Esophagus squamous epithelium (tissue), 5 donors: ENCODE measurements at places on chromosomes 12 and 14.

- no peak for DNase-seq
These were observed 41.7 kb upstream of the EMP1 start for GRCh38 chr12:13154831-13155230.

DNA sequence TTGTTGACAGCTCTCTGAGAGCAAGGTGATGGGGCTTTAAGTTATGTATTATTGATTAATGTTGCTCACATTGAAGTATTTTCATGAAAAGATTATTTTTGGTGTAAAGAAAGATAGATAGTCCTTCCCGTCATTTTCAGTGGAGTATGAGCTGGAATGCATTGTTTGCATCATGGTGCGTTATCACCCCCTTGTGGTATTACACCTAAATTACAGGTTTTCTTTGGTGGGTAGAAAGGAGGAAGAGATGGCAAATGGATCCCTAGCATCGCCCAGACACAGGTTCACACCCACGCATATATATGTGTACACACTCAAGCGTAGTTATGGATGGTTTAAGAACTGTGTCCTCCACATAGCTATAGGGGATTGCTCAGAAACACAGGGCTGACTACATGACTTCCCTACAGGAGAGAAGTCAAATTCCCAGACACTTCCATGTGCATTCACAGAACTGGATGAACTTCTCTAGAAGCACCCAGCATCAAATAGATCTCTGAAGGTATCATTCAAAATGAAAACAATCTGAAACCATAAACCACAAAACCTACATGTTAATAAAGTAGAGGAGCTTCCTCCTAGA lies 14.4 kb upstream of the SERPINA10 start:
- no peak for DNase-seq

DNA sequence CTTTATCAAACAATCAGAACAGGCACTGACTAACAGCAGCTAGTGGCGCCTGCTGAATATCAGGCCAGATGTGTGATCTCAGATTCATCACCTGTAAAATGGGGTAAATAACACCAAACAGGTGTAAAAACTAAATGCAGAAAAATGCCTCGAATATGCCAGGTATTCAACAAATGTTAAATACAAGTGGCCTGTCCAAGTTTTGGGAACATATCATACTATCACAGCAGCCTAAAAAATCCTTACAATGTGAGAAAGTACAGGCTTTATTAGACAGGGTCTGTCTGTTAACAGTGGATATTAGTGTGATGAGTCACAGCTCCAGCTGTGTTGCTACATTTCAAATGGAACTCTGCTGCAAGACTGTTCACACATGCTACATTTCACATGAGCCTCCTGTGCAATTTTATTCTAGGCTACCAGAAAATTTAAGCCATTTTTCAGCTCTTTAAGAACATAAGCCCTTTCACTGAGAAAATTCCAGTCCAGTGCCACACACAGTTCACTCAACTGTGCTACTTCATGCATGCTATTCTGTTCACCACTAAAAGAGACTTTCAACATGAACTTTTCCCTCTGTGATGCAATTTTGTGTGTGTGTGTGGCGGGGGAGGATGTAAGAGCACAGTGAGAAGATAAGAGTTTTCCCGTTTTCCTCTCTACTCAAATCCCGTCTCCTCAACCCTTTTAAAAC lies 56.7 kb downstream of the MSRB3 start:
- no peak for DNase-seq

GRCh38 chr14:24630872-24631477 lies 3.0 kb downstream of the GZMB start:
- DNase-seq, result no peak

GRCh38 chr12:109795023-109795422 lies 38.2 kb downstream of the TRPV4 start:
- DNase-seq, result no peak

- no peak for DNase-seq
These were observed 29.1 kb downstream of the CCDC88C start for GRCh38 chr14:91388551-91388975.

DNA sequence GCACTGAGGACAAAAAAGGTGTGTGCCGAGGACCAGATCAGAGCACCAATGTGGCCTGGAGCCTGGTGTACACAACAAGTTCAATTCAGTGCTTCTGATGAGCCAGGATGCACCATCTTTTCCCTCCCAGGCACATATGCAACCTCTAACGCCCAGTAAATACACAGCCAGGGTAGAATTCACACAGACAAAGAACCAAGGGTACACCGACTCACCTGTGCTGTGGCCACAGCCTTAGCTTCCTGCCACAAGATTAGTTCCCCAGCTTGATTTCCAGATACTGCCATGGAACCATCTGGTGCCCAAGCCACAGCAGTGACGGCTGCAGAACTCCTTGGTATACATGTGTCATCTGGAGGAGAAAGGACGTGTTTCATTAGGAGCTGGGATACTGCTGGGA lies 29.4 kb downstream of the PARP2 start:
- DNase-seq, result no peak

GRCh38 chr12:125149160-125150108 lies 84.2 kb downstream of the AACS start:
- no peak for DNase-seq

DNA sequence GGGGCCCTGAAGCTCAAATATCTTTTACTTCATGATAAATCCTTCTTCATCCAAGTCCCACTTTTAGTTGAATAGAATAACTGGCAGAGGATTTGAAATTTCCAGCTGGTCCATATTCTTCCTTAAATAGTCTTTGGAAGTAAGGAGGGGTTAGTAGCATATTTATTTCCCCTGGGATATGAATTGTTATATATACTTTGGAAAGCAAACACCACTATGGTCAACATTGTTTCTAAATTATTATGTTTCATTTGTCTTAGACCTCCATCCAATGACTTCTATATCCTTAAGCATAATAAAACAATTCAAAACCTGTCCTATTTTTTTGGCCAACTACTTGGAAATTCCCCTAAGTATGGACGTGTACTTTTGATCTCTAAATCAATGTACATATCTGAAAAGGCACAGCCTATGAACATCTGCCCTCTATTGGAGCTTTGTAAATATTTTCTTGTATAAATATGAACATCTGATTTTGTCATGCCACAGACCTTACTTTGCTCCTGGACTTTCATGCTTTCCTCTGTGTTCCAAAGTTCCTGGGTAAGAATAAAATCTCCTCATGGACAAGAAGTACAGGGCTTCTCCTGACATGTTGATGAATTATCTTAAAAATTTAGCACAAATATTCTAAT lies 1212.0 kb downstream of the GALC start:
- DNase-seq, result no peak

DNA sequence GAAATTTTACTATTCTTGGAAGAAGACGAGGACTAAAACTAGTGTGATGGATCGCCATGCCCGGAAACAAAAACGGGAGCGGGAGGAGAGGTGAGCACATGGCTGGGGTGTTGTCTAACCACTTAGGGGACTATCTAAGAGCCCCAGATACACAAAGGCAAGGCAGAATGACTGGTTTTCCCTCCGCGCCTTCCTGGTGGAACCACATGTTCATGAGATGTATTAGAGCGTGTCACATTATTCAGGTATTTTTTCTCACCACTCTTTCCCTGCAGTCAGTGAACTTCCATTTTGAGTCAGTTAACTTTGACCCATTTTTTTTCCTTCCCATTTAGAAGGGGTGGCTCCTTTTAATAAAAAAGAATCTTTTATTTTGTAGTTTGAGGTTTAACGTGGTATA lies 68.8 kb upstream of the TRAF3 start:
- no peak for DNase-seq

DNA sequence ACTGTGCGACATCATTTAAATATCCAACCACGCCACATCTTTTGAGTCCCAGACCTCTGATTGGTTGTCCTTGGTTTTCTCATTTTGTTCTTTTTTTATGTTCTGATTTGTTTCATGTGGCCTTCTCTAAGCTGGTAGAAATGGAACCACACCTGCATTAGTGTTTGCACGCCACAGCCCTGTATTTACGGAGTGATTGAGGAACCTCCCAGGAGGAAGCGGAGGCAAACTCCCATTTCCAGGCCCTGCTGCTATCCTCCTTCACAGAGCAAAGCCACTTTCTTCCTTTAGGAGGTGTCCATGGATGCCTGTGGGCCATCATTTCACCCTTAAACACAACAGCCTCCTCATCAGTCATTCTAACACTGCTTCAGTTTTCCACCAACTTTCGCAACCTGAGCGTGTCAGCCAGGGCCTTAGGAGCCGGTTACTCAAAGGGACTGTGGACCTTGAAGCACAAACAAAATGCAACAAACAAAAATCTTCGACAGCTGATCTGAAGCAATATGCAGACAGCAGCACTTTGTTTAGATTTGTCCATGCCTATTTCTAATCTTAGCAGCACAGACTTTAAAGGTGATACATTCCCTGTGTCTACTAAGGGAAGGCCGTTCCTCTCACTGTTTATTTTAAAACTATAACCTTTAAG lies 1258.1 kb upstream of the TMEM132C start:
- DNase-seq, result no peak

DNA sequence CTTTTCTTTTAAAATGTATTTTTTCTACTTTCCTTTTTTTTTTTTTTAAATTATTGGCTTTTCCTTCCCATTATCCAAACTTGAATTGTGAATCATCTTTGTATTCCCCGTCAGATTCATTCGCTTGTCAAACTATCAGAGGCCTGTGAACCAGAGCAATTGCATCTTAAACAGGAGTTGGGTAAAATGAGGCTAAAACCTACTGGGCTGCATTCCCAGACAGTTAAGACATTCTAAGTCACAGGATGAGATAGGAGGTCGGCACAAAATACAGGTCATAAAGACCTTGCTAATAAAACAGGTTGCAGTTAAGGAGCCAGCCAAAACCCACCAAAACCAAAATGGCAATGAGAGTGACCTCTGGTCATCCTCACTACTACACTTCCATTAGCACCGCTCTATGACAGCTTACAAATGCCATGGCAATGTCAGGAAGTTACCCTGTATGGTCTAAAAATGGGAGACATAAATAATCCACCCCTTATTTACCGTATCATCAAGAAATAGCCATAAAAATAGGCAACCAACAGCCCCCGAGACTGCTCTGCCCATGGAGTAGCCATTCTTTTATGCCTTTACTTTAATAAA lies 19.9 kb downstream of the FUT8 start:
- no peak for DNase-seq

- DNase-seq, result no peak
These were observed 20.7 kb upstream of the NEK9 start for GRCh38 chr14:75147423-75148071.

GRCh38 chr12:46983959-46984841 lies 95.2 kb upstream of the PCED1B start:
- DNase-seq, result no peak

DNA sequence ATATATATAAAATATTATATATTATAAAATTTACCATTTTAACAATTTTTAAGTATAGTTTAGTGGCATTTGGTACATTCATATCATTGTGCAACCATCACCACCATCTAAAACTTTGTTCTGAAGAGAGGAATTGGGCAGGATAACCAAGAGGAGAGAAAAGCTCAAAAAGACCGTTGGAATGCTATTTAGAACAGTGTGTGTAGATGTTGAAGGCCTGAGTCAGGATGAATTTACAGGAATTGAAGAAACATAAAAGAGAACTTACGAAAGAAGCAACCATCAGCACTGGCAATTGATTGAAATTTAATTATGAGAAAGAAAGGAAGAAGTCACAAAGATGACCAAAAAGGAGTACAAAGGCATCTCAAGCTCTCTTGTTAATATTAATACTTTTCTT lies 196.9 kb upstream of the PWP1 start:
- no peak for DNase-seq

DNA sequence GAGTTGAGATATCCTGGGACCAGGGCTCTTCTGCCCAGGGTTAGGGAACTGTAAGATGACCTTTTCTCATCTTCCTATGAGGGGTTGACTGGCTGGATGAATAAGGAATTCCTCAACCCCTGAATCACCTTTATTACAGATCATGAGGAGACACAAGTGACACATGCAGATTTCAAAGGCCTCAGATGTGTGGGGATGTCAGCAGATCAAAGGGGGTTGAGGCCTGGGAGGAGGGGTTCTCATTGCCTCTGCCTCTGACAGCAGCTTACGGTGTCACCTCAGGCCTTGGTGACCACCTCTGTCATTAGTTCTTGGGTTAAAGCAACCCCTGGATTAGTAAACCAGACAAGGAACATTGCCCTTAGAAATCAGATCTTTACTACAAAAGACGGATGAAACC lies 2.1 kb upstream of the KRT72 start:
- DNase-seq, result no peak

DNA sequence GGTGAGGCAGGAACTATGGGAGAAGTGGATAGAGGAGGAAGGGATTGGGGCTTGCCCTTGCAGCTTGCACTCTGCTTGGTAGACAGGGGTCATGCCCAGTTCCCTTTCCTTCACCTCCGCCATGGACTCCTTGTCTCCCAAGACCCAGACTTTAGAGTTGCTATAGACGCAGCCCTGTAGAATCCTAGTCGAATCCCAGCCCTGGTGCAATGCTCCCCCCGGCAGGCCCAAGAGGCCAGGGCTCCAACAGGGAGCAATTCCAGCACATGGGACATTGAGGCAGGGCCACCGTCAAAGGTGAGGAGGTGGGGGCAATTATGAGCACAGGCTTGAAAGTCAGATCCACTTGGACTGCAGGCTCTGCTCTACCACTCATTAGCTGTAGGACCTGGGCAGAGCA lies 29.5 kb upstream of the BCDIN3D start:
- no peak for DNase-seq

DNA sequence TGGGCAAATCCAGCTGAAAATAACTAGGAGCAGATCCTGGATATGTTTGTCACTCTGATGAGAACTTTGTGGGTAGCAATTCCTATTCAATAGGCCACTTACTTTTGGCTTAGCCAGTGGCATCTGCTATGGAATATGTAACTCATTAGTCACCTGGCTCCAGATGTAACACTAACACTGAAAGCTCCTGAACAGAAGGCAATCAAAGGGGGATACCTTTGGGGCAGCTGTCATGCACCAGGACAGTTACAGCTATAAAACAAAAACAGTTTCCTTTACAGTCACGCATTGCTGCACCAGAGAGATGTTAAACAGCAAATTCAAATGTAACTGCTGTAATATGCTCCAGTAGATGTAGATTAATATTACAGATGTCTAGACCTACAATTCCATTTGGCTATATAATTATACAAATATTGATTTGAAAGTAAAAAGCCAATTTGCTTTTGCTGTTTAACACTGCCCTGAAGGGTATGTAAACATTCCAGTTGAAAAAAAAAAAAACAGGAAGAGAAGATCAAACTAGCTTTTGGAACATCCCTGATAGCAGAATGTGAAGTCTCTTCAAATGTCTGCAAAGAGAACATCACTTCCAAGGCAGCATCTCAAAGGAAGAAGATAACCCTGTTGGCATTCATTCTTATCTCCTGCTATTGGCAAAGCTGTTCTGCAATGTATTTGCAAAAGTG lies 18.4 kb downstream of the RACGAP1 start:
- DNase-seq, result no peak

GRCh38 chr12:114826244-114826643 lies 142.3 kb upstream of the TBX3 start:
- DNase-seq, result no peak
